Activated CD8-positive, alpha-beta memory T cell treated with anti-CD3 and anti-CD28 coated beads, Interleukin-2, amount 10 ng/mL, durations not matched to agents 7 days and 5 days (primary cell): ENCODE measurements at places on chromosomes 16 and 17. TPM values are rescaled to one million over a fixed set of nuclear protein-coding genes. Genes with fewer than 3 reads are reported as not detected.
A peak's percentile ranks its signal among the peaks of the same experiment; 100 is the strongest.

GRCh38 chr17:59487161-59487873 is 78.1 kb upstream of the DHX40 start:
- peak; percentile 14 for DNase-seq

DNA sequence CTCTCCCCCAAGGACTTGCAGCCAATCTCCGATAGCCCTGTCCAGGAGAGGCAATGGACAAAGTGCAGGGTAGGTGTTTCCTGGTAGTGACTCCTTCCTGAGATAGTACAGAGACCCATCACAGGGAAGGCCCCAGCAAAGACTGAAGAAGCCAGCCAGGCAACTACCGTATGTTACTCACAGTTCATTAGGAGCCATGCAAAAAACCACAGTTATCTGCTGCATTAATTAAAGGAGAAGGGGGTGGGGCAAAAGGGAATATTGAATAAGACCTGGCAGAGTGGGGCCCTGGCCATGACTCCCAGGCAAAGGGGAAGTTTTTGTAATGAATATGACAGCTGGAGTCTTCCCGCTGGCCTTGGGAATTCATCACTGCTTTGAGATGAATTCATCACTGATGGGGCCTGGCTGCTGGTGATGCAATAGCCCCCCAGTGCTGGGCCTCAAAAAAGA is 2.5 kb upstream of the SLC13A2 start:
- peak; percentile 37 for DNase-seq

DNA sequence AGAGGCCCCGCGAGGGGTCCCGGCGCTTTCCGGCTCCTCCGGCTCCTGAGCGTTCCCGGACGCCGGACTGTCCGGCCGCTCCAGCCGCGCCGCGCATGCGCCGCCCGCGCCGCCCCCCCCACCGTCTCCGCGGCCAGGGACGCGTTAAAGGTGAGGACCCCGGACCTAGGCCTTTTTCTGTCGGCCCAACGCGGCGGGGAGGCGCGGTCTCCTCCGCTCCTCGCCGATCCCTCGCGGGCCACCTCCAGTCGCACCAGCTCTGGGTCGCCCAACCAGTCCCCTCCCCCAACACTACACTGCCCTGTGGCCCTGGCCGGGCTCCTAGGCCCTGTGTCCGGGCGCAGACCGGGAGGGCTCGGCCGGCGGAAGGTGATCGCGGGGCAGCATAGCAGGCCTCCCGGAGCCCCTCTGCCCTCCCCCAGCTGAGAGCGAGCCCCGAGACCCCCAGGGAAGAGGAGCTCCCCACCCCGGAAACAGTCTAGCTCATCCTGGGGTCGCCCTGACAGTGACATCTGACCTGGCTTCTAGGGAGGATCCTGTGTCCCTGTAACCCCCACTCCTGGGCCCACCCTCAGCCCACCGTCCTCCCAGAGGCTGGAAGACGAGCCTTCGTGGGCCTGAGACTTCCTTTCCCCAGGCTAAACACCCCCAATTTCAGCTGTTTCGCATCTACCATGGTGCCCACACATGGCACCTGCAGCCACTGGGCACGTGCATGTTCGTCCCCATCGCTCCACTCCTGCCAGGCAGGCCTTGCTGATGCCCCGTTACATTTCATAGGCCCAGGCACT is 14.7 kb upstream of the BCAR1 start:
- no peak for DNase-seq

DNA sequence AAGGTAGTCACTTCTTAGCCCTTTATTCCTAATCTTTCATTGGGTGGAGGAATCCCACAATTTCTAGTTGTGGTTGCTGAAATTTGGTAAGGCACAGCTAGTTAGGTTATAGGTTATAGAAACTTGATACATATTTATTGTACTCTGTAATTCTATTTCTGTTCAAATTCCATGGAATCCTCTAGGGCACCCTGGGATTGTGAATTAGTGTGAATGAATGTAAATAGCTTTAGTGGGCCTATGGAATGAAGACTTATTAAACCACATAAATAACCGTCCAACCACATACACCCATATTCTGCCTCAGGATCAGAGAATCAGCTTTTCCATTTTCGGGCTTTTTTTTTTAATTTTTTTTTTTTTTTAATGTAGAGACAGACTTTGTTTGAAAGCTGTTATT is 9.2 kb downstream of the TANC2 start:
- DNase-seq: no peak

GRCh38 chr17:50262001-50262794 is 12.1 kb upstream of the TMEM92 start:
- DNase-seq: no peak

DNA sequence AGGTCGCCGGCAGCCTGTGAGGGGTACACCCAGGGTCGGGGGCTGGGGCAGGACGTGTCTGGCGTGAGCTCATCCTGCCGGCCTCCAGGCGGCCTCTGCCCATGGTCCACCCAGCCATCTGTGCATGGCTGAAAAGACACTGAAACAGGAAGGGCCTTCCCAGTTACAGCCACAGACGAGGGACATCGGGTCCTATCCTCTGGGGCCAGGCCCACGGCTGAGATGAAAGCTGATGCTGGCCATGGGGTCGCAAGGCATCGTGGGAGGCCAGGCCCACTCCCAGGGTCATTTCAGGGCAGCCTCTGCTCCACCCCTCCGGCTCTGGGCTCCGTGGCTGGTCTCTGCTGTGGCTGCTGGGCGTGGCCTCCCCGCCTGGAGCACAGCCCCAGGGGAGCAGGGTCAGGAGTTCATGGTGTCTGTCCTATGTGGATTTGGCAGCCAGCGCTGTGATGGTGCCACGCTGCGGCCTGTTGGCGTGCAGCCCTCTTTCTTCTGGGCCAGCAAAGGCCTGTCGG is 16.6 kb upstream of the ATP6V0C start:
- DNase-seq: no peak

DNA sequence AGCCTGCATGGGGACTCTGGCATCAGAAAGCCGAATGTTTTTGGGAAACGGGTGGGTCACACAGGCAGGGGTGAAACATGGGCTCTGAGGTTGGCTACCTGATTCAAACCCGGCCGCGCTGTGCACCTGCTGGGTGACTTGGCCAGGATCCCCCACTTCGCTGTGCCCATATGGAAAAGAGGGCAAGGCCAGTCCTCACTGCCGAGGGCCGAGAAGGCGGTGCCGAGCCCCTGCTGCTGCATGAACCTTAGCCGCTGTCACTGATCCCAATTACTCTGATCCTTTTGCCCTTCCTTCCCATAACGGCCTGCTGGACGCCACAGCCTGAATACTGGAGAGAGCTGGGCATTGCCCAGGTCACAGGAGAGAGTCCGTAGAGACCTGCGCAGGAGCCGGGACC is 17.7 kb downstream of the KDM8 start:
- no peak for DNase-seq

DNA sequence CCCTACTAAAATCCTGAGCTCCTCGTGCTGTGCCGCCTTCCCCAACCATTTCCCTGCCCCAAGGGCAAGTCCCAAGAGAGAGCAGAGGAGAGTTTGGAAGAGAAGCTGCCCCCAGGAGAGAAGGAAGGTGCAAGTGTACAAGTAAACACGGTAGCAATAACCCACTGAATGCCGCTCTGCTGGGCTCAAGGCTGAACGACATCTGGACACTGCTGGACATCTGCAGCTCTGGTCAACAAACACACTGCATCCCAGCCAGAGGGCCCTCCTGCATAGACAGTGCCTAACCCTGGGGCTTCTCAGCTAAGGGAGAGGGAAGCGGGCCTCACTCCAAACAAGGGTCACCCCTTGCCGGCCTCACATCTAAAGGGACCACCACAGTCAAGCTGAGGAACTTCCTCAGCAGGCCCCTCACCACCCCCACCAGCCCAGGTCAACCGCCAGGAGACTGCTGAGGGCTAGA is 12.7 kb downstream of the JUP start:
- DNase-seq: no peak

DNA sequence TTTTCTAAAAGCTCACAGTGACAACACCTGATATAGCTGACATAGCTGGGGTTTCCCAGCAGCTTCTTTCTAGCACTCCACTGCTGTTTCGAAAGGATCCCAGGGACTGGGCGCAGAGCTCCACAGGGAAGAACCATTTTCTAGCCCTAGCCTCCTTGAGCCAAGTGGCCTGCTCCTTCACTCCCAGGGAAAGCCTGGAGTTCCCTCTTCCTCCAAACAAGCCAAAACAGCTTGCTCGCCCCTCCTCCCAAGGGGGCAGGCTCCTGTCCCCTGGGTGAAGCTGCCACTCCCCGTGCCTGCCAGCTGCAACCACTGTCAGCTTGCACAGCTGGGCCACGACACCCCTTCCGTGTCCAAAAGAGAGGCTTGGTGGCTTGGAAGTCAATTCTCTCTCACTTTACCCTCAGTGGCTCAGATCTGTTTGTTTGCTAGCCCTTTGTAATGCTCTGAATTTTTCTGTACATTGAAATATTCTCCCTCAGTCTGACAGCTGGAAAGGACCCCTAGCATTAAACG is 59.8 kb downstream of the CYTH1 start:
- DNase-seq: no peak

DNA sequence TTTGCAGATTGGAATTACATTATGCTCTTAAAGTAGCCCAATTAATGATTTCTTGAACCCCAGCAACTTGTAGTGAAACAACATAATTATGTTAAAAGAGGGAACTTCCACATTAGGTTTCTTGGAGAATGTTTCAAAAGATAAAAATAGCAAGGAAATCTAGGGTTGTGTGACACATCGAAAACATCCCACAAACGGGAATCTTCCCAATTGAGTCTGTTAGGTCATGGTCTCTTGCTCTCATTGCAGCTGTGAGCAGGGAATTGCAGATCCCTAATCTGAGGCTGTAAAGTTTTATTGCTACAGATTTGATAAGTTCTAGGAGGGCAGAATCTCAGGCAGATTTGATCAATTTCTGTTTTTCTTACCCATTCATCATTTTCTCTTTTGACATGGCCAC is 6.7 kb upstream of the LPO start:
- no peak for DNase-seq

GRCh38 chr17:57593739-57594462 is 151.2 kb downstream of the CCDC182 start:
- no peak for DNase-seq

- no peak for DNase-seq
Measured at GRCh38 chr16:51524555-51525373, 373.7 kb upstream of the SALL1 start.

- DNase-seq: no peak
Measured at GRCh38 chr17:8995711-8996110, 25.6 kb upstream of the NTN1 start.

GRCh38 chr16:56789360-56789759 is 59.4 kb downstream of the NUP93 start:
- DNase-seq: peak; percentile 71

DNA sequence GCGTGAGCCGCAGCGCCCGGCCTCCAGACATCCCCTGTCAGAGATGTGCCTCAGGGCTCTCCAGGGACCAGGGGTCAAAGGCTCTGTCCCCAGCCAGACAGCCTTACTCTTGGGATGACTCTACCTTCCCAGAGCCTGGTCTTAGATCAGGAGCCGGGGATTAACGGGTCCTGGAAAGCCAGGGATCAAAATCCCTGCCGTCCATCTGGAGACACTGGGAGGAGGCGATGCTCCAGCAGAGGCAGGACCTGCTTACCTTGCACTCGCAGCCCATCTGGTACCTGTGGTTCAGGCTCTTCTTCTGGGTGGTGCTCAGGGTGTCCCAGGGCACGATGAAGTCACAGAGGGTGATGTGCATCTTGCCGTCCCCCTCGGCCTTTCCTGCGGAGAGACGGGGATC is 16.7 kb upstream of the USP36 start:
- no peak for DNase-seq

Gene TP53TG3B
- total RNA-seq: not detected

Gene CHST4
- not detected for total RNA-seq

Gene CACNA1G
- not detected for total RNA-seq

Gene GPR139
- total RNA-seq: not detected

Gene ABCC12
- total RNA-seq: not detected

Gene NEUROD2
- not detected for total RNA-seq

Gene SLC5A10
- not detected for total RNA-seq

Gene TSPOAP1
- 25.6 TPM for total RNA-seq

Gene AXIN2
- 0.61 TPM for total RNA-seq

Gene RNF112
- total RNA-seq: 0.20 TPM
